ENCODE measurements at places on chromosomes 13 and 19. TPM values are rescaled to one million over a fixed set of nuclear protein-coding genes. Genes with fewer than 3 reads are reported as not detected.

PLPPR3 gene
- not detected for total RNA-seq

DNA sequence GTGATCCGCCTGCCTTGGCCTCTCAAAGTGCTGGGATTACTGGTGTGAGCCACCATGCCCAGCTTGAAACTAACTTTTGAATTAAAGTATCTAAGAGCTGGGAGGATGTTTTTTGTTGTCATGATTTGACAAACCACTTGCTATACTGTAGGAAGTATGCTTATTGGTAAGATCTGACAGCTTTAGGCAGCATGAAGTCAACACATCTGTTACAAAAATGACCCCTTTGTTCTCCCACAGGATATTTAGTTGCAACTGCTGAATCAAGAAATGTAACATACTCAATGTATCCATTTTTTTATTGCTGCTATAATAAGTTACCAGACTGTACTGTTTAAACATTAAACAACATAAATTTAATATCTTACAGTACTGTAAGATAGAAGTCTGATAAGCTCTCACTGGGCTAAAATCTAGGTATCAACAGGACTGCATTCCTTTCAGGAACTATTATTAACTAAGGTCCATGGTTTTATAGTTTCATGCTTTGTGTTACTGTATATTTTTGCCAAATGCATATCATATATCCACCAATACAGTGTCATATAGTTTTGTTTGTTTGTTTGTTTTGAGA lies 22.8 kb upstream of the LRP3 start:
- no peak for DNase-seq

GRCh38 chr13:113816946-113817859 lies 46.7 kb downstream of the GAS6 start:
- peak; percentile 89 for DNase-seq

- no peak for DNase-seq
Observed at GRCh38 chr19:33098055-33098534, 17.1 kb downstream of the GPATCH1 start.

- DNase-seq: no peak
Observed at GRCh38 chr13:99157046-99157445, 43.6 kb upstream of the UBAC2 start.

PINLYP gene
- total RNA-seq: 9.0 TPM

DNA sequence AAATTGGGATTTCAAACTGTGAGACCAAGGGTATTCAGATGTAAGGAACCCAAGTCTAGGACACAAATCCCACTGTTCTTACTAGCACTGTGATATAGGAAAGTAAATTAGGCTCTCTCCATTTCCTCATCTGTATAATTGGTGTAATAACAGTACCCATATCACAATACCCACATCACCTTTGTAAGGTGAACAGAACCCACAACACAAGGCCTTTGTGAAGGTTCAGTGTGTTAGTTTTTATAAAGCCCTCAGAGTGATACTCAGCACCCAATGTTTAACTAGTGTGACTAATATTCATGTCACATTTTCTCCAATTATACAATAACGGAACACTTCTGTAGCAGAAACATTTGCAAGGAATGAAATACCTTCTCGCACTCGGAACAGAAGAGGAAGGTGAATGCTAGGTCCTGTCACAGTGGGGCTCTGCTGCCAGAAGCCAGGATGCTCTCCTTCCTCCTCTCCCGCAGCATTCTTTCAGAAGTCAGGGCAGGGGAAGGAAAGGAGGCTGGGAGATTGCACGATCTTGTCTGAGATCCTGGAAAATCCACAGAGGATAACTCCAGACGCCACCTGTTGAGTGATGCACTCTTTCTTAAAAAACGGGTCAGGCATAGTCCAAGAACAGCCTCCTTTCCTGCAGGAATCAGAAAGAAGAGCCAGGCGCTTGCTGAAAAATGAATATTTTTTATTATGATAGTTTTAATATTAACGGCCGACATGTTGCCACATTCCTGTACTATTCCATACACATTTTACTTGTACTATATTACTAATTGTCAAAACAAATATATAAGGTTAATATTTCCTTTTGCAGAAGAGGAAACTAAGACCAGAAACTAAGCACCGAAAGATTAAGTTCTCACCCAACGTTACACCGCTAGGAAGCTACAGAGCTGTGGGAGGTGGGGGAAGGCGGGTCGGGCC lies 762 bp downstream of the ZNF45 start:
- DNase-seq: no peak

- no peak for DNase-seq
Observed at GRCh38 chr19:14063105-14063504, 1.2 kb upstream of the PALM3 start.

DNA sequence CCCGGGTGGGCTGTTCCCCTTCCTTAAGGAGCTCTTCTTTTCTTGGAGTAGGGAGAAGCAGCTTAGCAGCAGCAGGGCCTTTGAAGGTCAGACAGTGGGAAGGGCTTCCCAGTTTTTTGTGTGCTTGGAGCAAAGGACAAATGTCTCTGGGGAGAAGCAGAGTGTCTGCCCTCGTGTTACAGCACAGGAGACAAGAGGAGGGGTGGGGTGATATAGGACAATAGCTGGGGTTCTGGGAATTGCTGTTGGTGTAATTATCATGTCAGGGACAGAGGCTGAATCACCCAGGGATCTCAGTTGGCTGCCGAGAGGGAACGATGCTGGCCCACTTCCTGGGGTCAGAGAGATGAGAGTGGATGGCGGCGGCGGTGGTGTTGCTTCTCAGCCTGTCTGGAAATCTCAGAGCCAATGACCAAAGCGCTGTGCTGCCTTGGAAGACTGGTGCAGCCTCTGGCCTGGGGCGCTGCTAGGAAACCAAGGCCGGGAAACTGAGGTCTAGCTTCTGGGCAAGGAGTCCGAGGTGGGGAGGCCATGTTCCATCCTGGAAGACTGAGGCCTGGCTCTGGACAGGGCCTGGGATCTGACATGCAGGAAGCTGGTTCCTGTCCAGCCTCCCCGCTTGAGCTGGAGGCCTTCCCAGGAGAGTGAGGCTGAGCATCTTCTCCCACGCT lies 1.2 kb downstream of the INAFM1 start:
- no peak for DNase-seq

- no peak for DNase-seq
Observed at GRCh38 chr13:106036870-106037269, 498.6 kb downstream of the EFNB2 start.

S1PR5 gene
- 0.23 TPM for total RNA-seq
